Fibroblast of the conjunctiva (primary cell): ENCODE measurements at places on chromosomes 7 and 10.

GRCh38 chr10:57864765-57865680 is 402.7 kb downstream of the IPMK start:
- no peak for DNase-seq

DNA sequence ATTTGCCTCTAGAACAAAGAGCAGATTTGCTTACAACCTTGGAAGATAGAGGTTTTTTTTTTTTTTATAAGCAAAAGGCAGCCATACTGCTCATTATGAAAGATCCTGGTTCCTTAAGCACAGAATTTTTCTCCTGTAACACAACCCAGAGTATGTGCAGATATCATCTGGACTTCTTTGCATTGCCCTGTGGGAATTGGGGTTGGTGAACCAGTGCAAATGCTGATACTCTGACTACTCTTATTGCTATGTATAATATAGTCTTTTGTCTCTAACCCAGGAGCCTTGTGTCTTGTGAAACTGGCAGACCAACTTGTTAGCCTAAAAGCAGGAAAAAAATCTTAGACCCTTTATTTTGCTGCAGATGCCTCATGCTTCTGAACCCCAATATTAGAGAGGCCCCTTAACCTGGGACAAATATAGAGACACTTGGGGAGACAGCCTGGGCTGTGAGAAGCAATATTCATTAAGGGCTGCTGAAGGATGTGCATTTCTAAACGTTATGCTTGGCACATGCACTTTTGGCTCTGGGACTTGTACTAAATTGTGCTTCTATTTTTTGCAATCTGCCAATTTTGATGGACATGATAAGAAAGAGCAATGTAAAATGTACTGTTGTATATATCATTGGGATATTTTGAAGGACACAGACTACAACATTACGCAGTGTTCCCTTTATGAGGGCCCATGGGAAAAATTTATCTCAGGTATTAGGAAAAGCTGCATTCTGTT is 78.9 kb downstream of the ANLN start:
- DNase-seq, result peak; percentile 14

DNA sequence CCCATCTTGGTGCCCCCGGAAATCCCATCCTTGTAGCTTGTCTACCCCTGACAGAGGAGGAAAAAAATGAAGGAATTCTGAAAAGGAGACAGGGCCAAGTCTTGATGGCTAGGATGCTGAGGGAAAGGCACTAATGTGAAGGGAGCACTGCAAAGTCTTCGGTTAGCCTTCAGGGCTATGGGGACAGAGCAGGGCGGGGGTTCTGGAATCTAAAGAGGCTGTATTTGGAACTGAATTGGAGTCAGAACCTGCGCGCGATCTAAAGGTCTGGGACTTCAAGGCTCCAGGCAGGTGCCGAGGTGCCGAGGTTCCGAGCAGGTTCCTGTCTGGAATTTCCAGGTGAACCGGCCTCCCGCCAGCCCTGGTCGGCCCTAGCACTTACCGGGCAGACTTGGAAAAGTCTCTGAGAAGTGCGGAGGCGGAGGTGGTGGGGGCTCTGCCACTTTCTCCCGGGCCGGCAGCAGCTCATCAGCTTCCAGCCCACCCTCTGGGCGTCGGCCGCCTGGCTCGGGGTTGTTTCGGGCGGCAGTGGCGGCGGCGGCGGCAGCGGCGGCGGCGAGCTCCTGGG is 781 bp downstream of the GBX1 start:
- no peak for DNase-seq

- no peak for DNase-seq
These were observed 651 bp downstream of the MYO3A start for GRCh38 chr10:25934621-25935139.

DNA sequence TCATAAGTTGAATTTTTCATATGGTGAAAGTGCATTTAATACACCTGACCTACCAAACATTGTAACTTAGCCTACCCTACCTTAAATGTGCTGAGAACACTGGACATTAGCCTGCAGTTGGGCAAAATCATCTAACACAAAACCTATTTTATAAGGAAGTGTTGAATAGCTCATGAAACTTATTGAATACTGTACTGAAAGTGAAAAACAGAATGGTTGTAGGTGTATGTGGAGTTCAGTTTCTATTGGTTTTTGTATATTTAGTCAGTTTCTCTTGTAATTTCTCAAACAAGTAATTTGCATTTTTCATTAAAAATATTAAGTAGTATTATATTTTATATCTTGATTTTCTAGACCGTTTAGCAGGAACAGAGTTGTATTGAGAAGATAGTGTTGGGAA is 15.3 kb downstream of the CCDC7 start:
- DNase-seq, result no peak

DNA sequence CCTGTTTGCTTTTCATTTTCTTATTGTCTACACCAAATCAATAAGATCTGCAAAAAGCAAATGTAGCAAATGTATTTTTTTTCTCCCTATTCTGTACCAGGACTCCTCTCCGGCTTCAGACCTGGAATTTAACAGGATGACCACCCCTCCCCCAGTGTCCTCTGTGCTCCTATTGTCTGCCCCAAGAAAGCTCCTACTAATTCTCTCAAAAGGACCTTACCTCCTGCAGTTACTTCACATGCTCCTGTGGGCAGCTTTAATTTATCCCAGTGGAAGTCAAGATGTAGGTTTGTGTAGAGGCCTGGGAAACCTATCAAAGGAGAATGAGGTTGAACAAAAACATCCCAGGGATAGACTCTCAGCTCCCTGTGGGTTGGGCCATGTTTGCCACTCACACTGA is 31.3 kb downstream of the PLXNA4 start:
- DNase-seq, result no peak

GRCh38 chr10:29635711-29636144 is 957 bp upstream of the SVIL start:
- no peak for DNase-seq

DNA sequence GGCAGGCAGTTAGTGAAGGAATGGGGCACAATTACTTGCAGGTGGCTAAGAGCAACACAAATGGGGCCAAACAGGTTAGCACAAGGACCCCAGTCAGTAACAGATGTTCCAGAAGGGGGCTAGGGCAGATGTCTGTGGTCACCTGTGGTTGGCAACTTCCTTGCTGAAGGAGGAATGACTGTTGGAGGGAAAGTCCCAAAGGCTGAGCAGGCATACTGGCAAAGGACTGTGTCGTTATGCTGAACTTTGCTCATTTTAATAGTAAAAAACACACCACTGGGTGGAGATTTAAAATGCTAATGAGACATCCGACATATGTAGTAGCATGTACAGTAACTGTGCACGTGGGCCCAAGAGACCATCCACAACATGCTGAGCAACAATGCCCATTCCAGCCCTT is 511.6 kb downstream of the CALN1 start:
- DNase-seq, result no peak

DNA sequence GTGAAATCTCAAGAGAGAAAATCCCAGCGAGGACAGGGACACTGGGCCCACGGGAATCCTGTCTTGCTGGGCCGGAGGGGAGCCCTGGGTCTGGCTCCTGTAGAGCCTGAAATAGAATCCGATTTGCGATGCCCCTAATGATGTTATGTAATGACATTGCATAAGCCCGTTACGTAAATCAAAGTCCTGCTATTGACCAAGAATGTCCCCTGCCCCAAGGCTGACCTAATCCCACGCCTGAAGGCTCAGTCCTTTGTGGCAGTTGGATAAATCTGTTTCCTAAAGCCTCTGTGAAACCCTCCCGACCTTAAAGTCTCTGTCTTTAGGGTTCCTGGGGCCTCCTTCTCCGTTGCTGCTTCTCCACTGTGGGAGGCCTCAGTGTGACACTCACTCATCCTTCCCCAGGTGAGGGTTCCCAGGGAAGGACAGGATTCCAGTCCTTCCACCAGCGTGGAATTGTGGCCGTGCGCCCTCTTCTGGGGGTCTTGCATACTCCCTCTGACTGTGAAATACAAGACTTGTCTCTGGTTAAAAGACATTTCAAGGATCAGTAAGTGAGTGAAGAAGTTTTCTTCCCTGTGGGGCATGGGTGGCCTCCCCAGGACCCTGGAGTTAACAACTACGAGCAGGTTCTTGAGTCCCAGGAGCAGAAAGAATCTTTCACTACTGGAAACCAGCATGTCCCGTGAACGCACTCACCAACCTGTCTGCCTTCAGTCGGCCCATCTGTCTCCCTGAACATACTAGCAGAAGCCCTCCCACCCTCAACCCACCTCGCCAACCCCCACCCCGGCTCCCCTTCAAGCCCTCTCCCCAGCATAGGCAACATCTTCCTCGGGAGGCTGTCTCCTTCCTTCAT is 19.8 kb downstream of the ZNF467 start:
- DNase-seq, result no peak

DNA sequence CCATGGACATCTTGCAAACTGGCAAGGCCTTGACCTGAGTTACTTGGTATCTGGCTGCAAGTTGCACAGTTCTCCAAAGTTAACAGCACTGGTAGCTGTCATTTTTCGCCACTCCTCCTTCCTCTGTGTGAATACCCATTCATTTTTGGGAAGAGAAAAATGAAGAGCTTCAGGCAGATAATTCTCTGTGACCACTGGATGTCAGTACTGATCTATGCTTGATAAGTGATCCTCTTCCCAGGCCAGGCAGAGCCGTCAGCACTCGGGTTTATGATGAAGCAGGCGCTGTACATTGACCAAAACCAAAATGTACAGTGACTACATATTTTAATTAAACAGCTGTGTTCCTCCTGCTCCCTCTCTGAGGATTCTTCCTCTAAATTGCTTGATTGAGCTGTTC is 55.9 kb upstream of the PDZD8 start:
- DNase-seq, result peak; percentile 1

DNA sequence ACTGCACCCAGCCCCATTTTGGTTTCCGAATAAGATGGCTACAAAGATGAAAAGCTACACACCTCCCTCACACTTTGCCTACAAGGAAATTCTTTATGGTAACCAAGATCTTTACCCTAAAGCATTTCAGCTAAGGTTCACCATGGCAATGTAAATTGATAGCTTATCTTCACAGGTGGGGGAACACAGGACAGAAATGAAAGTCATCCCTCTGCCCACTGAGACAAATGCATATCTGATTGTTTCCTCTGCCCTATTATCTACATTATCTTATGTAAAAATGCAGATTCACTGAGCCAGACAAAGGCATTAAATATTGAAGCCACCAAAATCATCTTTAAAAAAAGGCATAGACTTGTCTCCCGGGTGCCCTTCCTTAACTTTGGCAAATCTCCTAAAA is 3.2 kb upstream of the TMEM139 start:
- DNase-seq, result no peak

DNA sequence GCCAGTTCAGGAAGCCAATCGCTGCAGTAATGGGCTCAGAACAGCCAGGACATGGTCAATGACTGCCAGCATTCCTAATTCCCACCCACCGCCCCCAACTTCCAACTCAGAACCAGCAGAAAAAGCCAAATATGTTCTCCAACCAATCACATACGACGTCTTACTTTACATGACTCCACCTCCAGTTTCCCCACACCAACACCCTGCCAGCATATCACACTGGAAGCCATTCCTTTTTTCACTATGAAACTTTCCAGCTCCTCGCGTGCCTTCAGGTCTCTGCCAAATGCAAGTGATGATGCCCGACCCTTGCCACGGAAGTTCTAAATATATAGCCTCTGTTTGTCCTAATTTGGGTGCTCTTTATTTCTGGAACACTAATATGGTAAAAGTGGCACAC is 12.5 kb downstream of the NPS start:
- DNase-seq, result no peak

DNA sequence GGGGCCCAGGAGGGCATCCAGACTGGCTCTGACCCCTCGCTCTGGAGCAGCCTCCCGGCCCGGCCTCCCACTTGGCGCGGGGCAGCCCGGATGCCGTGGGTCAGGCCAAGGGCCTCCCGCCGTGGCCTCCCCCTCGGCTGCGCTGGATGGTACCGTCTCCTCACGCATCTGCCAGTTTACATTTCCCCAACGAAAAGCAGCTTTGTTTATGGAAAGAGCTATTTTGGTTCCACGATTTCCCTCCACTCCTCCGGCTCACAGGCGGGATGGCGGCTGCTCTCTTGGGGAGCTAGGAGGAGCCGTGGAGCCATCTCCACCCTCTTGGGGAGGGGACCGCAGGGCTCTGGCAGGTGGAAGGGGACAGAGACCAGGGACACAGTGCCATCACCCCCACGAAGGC is 93.2 kb upstream of the MYL10 start:
- no peak for DNase-seq

- DNase-seq, result no peak
These were observed 35.0 kb upstream of the CUX1 start for GRCh38 chr7:101782476-101782875.

GRCh38 chr7:133845005-133845404 is 282.1 kb upstream of the LRGUK start:
- DNase-seq, result no peak

DNA sequence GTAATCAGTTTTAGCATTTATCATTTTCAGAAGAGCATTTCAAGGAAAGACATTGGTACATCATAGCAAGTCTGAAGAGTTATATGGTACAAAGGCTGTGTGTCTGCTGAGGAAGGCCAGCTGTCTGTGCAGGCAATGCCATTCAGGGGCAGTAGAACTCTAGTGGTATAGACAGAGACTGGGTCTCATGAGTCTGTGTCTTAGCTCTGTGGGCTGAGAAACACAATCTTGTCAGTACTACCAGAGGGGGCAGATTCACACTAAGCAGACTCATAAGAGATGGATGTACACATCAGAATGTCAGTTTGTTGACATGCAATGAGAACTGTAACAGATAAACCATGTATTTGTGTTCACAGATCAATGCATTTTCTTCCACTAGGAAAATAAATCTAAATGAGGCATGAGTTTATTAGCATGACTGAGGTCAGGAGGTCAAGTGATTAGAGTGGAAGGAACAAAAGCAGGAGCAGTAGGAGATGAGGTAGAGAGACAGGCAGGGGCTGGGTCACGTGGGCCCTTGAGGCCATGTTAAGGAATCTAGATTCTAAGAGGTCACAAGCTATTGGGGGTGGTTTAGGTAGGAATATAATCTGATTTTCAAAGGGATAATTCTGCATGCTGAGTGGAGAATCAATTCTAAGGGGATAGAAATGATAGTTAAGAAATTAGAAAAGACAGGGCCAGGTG is 7.5 kb upstream of the GGCT start:
- DNase-seq, result no peak

- DNase-seq, result peak; percentile 67
These were observed 1.6 kb downstream of the AIFM2 start for GRCh38 chr10:70130878-70131559.

GRCh38 chr10:60139798-60140566 is 233.6 kb upstream of the CCDC6 start:
- DNase-seq, result peak; percentile 10
